ENCODE measurements at places on chromosomes 1 and 21. TPM values are rescaled to one million over a fixed set of nuclear protein-coding genes. Genes with fewer than 3 reads are reported as not detected.

GRCh38 chr21:32134441-32135130 lies 144.3 kb downstream of the MIS18A start:
- H3K27me3 ChIP-seq = peaks cover 12% of the 10 kb centered on the region
- no peaks in the 10 kb centered on the region for H3K36me3 ChIP-seq
- no peaks in the 10 kb centered on the region for H3K4me1 ChIP-seq
- no peak overlapping the region for H3K4me3 ChIP-seq
- no peak for DNase-seq

GRCh38 chr1:9242338-9242969 lies 7.9 kb downstream of the H6PD start:
- H3K27ac ChIP-seq = no peak overlapping the region
- no peak overlapping the region for H3K4me3 ChIP-seq
- DNase-seq = no peak
- H3K36me3 ChIP-seq = peaks cover 3% of the 10 kb centered on the region

- H3K36me3 ChIP-seq = peaks cover 19% of the 10 kb centered on the region
- DNase-seq = peak; percentile 60
- H3K4me3 ChIP-seq = peak overlapping the region; percentile 64
- H3K27ac ChIP-seq = peak overlapping the region; percentile 87
- peaks cover 93% of the 10 kb centered on the region for H3K4me1 ChIP-seq
Observed at GRCh38 chr1:19477284-19478249, 7.8 kb downstream of the CAPZB start.

GRCh38 chr1:23909412-23909811 lies 3.8 kb downstream of the CNR2 start:
- H3K27ac ChIP-seq = no peak overlapping the region
- peaks cover 27% of the 10 kb centered on the region for H3K4me1 ChIP-seq
- no peak overlapping the region for H3K4me3 ChIP-seq
- DNase-seq = no peak
- H3K27me3 ChIP-seq = peaks cover 23% of the 10 kb centered on the region

DNA sequence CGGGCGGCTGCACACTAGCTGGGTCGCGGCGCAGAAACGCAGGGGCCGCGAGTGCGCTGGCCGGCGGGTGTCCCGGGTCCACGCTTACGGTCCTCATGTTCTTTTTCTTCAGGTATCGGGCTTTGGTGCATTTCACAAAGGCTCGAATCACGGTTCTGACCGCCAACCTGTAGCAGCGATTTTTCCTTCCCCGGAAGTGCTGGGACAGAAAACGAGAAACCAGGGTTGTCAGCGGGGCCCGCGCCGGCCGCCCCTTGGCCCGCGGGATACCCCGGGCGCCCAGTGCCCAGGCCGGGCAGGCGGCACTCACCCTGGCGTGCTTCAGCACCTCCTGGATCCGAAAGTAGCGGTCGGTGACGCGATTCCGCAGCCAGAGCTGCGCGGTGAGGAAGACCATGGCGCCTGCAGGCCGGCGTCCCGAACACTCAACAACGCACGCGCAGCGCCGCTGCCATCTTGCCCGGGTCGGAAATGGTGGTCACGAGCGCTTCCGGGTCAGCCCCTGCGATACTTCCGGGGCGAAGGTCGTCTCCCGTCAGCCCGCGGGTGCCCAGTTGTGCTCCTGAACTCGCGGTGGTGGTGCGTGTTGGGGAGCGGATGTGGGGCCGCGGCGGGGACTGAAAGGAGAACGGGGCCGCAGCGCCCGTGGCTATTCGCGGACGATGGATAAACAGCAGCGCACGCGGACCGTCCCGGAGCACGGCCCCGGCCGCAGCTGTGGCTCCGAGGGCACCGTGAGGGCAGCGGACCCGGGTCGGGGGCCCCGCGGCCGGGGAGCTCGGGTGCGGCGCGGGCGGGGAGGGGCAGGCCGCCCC lies at the start of gene MRPL20:
Gene MRPL20, minus strand, starts transcription at position 473 of the 815 bp plus-strand sequence. Its CDS starts 76 bp downstream, at position 397.
- peak within 1 kb of the TSS; percentile 92 for H3K4me3 ChIP-seq
- no peaks in the 10 kb centered on the region for H3K27me3 ChIP-seq
- peaks cover 41% of the 10 kb centered on the region for H3K4me1 ChIP-seq
- peak; percentile 98 for DNase-seq
- peaks cover 57% of the 10 kb centered on the region for H3K36me3 ChIP-seq

GRCh38 chr1:200917291-200917817 lies 22.7 kb downstream of the INAVA start:
- H3K27ac ChIP-seq = no peak overlapping the region
- no peaks in the 10 kb centered on the region for H3K36me3 ChIP-seq
- no peak overlapping the region for H3K4me3 ChIP-seq
- no peak for DNase-seq
- H3K27me3 ChIP-seq = peaks cover 12% of the 10 kb centered on the region

- H3K4me1 ChIP-seq = no peaks in the 10 kb centered on the region
- no peak overlapping the region for H3K27ac ChIP-seq
- no peaks in the 10 kb centered on the region for H3K27me3 ChIP-seq
- no peaks in the 10 kb centered on the region for H3K36me3 ChIP-seq
Observed at GRCh38 chr1:237672748-237673147, 218.0 kb downstream of the ZP4 start.

DNA sequence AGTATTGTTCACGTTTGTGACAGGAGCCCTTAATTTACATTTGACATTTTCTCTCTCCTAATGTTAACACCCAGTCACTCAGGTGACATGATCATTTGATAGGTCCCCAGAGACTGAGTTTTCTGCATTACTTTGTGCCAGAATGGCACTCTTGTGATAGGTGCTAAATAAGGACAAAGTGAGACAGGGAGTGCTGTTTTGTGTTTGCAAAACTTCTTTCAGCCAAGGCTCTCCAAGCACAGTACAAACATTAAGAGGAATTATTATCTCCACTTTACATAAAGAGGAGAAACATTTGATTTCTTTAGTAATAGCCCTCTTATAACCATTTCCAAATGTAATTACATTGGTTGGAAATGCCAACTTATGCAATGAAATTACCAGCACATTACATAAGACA lies 355.2 kb downstream of the NTNG1 start:
- DNase-seq = no peak
- no peaks in the 10 kb centered on the region for H3K36me3 ChIP-seq
- no peaks in the 10 kb centered on the region for H3K4me1 ChIP-seq
- H3K27ac ChIP-seq = no peak overlapping the region
- no peak overlapping the region for H3K4me3 ChIP-seq
- peaks cover 4% of the 10 kb centered on the region for H3K27me3 ChIP-seq

GRCh38 chr1:225494789-225495359 lies 67.0 kb upstream of the LBR start:
- H3K27me3 ChIP-seq = peaks cover 5% of the 10 kb centered on the region
- no peaks in the 10 kb centered on the region for H3K36me3 ChIP-seq
- no peak overlapping the region for H3K4me3 ChIP-seq
- H3K27ac ChIP-seq = no peak overlapping the region
- no peak for DNase-seq
- peaks cover 15% of the 10 kb centered on the region for H3K4me1 ChIP-seq

GRCh38 chr1:151639466-151639865 lies 27.6 kb downstream of the SNX27 start:
- H3K4me1 ChIP-seq = peaks cover 12% of the 10 kb centered on the region
- no peak overlapping the region for H3K27ac ChIP-seq
- DNase-seq = no peak
- peaks cover 11% of the 10 kb centered on the region for H3K36me3 ChIP-seq

GRCh38 chr1:220733086-220733601 lies 15.0 kb upstream of the MTARC2 start:
- H3K27ac ChIP-seq = peak overlapping the region; percentile 29
- H3K4me3 ChIP-seq = no peak overlapping the region
- H3K4me1 ChIP-seq = peaks cover 8% of the 10 kb centered on the region
- H3K27me3 ChIP-seq = peaks cover 3% of the 10 kb centered on the region
- H3K36me3 ChIP-seq = no peaks in the 10 kb centered on the region
- peak; percentile 88 for DNase-seq

DNA sequence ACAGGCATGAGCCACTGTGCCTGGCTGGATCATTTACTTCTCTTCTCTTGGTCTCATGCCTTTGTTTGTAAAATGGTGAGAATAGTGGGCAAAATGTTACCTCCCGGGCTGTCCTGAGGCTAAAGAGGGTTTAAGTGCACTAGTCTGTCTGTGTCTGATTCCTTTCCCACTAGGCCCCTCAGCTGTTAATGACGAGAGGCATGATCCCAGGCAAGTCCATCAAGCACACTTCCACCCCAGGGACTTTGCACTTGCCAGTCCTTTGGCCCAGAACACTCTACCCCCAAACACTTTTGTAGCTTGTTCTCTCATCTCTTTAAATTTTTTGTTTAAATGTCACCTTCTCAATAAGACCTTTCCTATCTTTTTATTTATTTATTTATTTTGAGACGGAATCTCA lies 13.8 kb upstream of the EPB41 start:
- H3K27ac ChIP-seq = no peak overlapping the region
- H3K4me3 ChIP-seq = no peak overlapping the region
- no peak for DNase-seq
- H3K4me1 ChIP-seq = peaks cover 17% of the 10 kb centered on the region
- no peaks in the 10 kb centered on the region for H3K27me3 ChIP-seq

- no peak overlapping the region for H3K27ac ChIP-seq
- H3K27me3 ChIP-seq = peaks cover 22% of the 10 kb centered on the region
- H3K4me3 ChIP-seq = no peak overlapping the region
- DNase-seq = no peak
- H3K36me3 ChIP-seq = no peaks in the 10 kb centered on the region
- H3K4me1 ChIP-seq = no peaks in the 10 kb centered on the region
Observed at GRCh38 chr1:157540852-157541251, 11.5 kb downstream of the FCRL5 start.

GRCh38 chr1:178613271-178613945 lies 100.5 kb downstream of the TEX35 start:
- H3K36me3 ChIP-seq = no peaks in the 10 kb centered on the region
- no peaks in the 10 kb centered on the region for H3K27me3 ChIP-seq
- no peak overlapping the region for H3K4me3 ChIP-seq
- no peaks in the 10 kb centered on the region for H3K4me1 ChIP-seq
- no peak for DNase-seq

- H3K27me3 ChIP-seq = peaks cover 1% of the 10 kb centered on the region
- peaks cover 15% of the 10 kb centered on the region for H3K4me1 ChIP-seq
Observed at GRCh38 chr1:3598522-3599285, 12.6 kb downstream of the MEGF6 start.

- H3K27ac ChIP-seq = no peak overlapping the region
- DNase-seq = no peak
- no peaks in the 10 kb centered on the region for H3K27me3 ChIP-seq
- H3K4me3 ChIP-seq = no peak overlapping the region
Observed at GRCh38 chr1:2151252-2151651, 43.3 kb downstream of the FAAP20 start.

DNA sequence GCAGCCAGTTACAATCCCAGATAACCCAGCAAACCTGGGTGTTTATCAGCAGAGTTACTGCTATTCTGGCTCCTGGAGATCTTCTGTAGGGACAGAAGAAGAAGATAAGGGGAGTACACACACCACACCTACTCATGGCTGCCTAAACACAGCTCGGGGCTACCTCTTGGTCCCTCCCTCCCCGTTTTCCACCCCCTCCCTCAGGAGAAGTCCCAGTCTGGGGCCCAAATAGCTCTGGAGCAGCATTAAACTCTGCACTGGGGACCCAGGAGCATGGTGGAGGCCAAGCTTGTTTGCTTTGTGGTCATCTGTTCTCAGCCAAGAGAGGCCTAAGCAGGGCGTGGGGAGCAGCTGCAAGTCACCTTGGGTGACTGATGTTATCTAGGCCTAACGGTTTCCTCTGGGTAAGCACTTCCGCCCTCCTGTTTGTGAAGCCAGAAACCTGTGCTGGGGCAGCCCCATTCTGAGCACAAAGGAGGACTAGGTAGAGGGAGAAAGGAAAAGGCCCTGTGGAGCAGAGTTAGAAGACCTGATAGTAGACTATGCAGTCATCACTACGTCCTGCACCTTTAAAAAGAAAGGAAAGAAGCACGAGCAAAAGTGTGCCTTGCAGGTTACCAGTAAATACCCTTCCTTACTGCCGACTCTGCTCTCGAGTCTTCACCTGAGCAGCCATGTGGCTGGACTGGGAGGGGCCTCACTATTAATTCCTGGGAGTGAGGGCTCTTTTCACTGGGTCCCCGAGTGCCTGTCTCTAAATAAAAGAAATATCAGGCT lies 2.0 kb upstream of the RCSD1 start:
- no peaks in the 10 kb centered on the region for H3K27me3 ChIP-seq
- DNase-seq = peak; percentile 87
- peaks cover 53% of the 10 kb centered on the region for H3K4me1 ChIP-seq
- peak overlapping the region; percentile 85 for H3K4me3 ChIP-seq
- H3K36me3 ChIP-seq = peaks cover 17% of the 10 kb centered on the region

GRCh38 chr1:93874025-93874651 lies 4.9 kb downstream of the DNTTIP2 start:
- peaks cover 66% of the 10 kb centered on the region for H3K36me3 ChIP-seq
- H3K4me3 ChIP-seq = no peak overlapping the region
- peaks cover 39% of the 10 kb centered on the region for H3K4me1 ChIP-seq
- no peaks in the 10 kb centered on the region for H3K27me3 ChIP-seq
- no peak for DNase-seq
- H3K27ac ChIP-seq = peak overlapping the region; percentile 59

DNA sequence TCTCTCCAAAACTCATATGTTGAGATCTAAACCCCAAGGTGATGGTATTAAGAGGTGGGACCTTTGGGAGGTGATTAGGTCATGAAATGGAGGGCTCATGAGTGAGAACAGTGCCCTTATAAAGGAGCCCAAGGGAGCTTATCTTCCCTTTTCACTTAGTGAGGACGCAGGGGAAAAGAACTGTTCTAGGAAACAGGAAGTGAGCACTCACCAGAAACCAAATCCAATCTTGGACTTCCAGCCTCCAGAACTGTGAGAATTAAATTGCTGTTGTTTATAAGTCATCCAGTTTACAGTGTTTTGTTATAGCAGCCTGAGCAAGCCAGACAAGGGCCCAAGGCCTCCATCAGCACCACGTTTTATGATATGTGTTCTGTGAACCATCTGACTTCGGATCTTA lies 60.3 kb upstream of the LRRC8D start:
- H3K27me3 ChIP-seq = no peaks in the 10 kb centered on the region
- peak overlapping the region; percentile 9 for H3K27ac ChIP-seq
- peaks cover 78% of the 10 kb centered on the region for H3K4me1 ChIP-seq
- peaks cover 3% of the 10 kb centered on the region for H3K36me3 ChIP-seq
- no peak overlapping the region for H3K4me3 ChIP-seq

- no peaks in the 10 kb centered on the region for H3K36me3 ChIP-seq
- peaks cover 8% of the 10 kb centered on the region for H3K4me1 ChIP-seq
- H3K27ac ChIP-seq = no peak overlapping the region
- peaks cover 49% of the 10 kb centered on the region for H3K27me3 ChIP-seq
- no peak for DNase-seq
Observed at GRCh38 chr1:209882942-209883340, 55.1 kb upstream of the SYT14 start.

DNA sequence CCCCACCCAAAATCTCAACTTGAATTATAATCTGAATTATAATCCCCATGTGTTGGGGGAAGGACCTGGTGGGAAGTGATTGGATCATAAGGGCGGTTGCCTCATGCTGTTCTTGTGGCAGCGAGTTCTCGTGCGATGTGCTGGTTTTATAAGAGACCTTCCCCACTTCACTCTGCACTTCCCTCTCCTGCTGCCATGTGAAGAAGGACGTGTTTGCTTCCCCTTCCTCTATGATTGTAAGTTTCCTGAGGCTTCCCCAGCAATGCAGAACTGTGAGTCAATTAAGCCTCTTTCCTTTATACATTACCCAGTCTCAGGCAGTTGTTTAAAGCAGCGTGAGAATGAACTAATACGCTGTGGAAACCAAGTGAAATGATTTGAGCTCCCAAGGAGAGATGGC lies 48.0 kb upstream of the SOD1 start:
- H3K36me3 ChIP-seq = peaks cover 5% of the 10 kb centered on the region
- H3K27ac ChIP-seq = no peak overlapping the region
- no peaks in the 10 kb centered on the region for H3K4me1 ChIP-seq
- peaks cover 5% of the 10 kb centered on the region for H3K27me3 ChIP-seq

GRCh38 chr1:186982116-186982515 lies 153.4 kb downstream of the PLA2G4A start:
- no peaks in the 10 kb centered on the region for H3K4me1 ChIP-seq
- H3K4me3 ChIP-seq = no peak overlapping the region
- DNase-seq = no peak
- H3K36me3 ChIP-seq = no peaks in the 10 kb centered on the region

The LRRC42 gene
- total RNA-seq = 31.3 TPM

The PTAFR gene
- 0.19 TPM for total RNA-seq

The NMNAT2 gene
- total RNA-seq = not detected
